Osteocyte (in vitro differentiated cells): ENCODE measurements at places on chromosomes 6 and 20. TPM values are rescaled to one million over a fixed set of nuclear protein-coding genes. Genes with fewer than 3 reads are reported as not detected.

FGD2 gene
- total RNA-seq: not detected in 2 replicates

- no peak for DNase-seq
Measured at GRCh38 chr6:144749263-144749662, 464.1 kb downstream of the UTRN start.

GRCh38 chr6:53582963-53583362 lies 38.1 kb upstream of the GCLC start:
- no peak for DNase-seq

- no peak for DNase-seq
Measured at GRCh38 chr20:58192567-58192966, 35.9 kb downstream of the ANKRD60 start.

PTK6 gene
- 0.13 TPM in 1 of 2 replicates, not detected in the other for total RNA-seq

DNA sequence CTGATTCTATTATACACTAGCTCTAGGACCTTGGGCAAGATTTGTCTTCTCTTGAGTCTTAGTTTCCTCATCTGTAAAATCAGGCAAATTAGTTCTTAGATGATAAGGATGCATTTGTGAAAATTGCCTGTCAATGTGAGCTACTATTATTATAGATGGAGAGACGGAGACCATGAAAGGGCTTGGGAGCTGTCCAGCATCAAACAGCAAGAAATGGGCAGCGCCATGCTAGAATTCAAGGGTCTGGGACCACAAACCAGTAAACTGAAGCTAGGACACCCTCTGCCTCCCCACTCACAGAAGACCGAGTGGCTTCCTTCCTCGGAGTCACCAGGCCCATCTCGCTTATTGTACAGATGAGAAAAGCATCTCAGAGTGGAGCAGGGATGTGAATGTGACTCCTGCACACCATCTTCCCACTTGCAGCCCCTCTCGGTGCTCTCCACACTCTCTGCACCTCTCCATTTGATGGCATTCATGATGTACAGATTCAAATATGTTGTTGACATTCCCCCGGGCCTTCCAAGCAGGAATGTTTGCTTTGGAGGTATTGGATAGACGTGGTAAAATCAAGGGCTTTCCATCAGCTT lies 24.1 kb upstream of the BPIFA3 start:
- no peak for DNase-seq

DNA sequence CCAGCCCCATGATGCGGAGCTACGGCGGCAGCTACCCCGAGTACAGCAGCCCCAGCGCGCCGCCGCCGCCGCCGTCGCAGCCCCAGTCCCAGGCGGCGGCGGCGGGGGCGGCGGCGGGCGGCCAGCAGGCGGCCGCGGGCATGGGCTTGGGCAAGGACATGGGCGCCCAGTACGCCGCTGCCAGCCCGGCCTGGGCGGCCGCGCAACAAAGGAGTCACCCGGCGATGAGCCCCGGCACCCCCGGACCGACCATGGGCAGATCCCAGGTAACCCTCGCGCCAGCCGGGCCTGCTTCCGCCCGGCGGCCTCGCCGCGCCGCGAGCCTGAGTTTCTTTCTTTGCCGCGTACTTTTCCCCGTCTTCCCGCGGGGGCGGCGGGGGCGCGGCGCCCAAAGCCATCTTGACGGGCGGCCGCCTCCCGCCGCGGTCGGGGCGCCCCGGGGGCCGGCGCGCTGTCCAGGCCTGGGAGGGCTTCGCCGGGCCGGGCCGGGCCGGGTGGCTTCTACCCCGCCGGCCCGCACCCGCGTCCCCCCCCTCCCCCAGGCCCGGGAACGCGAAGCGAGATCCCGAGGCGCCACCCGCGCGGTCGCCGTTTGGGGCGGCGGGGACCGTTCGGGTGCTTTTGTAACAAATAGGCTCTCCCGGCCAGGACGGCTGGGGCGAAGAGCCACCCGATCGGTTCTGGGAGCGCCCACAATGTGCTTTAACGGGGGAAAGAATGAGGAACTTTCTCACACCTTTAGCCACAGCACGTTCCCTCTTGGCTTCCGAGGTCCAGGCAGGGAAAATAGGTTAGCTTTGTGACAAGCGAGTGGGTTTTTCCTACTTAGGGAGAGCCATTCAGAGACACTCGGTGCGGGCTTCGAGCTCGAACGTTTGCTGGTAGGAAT lies 2.3 kb downstream of the ARID1B start:
- peak; percentile 86 for DNase-seq

DNA sequence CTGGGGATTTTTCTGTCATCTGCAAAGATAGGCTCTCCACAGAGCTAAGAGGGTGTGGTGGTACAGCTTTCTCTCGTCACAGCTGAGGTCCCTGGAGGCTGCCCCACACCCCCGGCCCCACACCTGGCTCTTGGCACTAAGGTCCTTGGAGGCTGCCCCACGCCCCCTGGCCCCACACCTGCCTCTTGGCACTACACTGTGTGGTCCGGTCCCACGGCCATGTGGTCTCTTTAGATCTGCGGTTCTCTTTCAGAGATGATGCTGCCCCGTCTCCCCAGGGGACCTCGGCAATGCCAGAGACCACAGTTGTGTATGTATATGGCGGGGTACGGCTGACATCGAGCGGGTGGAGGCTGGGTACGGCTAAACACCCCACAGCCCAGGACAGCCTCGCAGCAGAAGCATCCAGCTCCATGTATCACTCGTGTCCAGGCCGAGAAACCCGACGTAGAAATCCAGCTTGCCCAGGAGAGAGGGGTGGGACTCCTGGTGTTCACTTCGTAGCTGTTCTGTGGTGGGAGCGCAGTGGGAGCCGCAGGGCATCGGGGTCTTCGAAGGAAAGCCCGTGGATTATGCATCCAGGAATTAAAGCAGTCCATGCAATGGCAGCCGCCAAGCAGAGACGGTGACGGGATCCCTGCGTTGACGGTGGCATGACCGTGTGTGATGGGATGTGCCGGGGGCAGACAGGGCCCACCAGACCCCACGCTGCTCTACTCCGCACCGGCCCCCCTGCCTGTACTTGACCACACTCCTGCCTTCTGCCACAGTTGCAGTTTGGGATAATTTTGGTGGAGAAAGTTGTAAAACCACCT lies 292.1 kb downstream of the CDH4 start:
- DNase-seq: no peak
